ENCODE measurements at places on chromosomes 4 and X.
A peak's percentile ranks its signal among the peaks of the same experiment; 100 is the strongest.

DNA sequence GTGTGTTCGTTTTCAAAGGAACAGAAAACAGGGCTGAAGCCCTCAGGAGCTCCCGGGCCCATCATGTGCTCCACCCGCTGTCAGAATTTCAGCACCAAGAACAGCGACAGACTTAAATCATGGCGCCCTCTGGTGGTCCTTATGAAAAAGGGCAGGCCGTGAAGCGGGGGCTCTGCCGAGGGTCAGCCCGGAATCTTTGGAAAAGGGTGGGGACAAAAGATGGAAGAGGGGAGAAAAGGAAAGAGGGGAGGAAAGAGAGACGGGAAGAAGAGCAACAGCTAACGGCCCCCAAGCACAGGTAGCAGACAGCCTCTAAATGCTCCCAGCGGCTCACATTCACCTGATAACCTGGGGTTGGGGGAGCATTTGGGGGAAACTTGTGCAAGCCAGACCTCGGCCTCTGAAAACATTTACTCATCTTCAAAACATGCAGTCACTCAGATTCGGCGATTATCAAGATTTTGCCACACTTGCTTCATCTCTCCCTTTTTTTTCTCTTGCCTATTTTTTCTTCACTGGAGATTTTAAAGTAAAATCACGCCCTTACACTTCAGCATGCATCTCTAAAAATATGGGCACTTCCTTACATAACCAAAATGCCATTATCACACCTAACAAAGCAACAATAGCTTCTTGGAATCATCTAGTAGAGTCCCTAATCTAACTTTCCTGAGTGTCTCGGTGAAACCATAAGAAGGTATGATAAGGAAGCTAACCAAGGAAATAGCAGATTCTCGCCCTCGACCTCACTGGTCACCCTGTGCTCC is 28.1 kb upstream of the MAN2B2 start:
- DNase-seq, result peak; percentile 62

DNA sequence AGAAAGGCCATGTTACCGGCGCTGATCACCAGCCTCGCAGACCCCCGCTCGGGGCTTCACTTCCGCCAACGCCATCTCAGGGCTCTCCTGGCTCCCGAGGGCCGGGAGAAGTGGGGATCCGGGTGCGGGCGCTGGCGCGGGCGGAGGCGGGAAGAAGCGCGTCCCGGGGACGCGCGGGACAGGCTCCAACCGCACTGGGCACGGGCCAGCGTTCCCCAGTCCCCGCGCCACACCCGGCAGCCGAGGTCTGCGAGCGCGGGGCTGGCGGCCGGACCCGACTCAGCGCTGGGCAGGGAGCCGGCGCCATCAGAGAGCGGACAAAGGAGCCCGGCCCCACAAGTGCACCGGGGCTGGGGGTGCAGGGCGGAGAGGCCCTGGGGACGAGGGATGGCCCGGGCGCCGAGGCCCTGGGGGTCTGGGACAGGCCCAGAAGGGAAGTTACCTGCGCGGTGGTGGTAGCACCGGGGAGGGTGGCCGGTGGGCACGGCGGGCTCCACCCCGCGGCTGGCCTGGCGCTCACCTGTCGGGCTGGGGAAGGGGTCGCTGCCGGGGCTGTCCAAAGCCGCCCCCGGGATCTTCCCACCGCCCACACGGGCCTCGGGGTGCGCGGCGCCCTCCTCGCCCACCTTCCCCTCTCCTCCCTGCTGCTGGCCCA is 449 bp downstream of the CTPS2 start:
- DNase-seq, result no peak

DNA sequence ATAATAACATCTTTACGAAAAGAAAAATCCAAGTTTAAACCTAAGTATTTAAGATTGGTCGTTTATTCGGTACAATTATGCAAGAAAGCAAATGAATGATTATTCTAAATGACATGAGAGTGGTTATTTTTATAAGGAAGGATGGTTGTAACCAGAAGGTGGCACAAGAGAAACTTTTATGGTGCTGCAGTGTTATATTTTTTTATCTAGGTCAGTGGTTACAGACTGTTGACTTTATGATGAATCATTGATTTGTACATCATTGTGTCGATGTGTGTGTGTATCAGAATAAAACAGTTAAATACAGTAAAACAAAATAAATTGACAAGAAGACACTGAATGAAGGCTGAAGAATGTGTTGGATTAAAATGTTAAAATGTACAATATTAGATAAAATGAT is 9.8 kb downstream of the DCAF8L2 start:
- peak; percentile 47 for DNase-seq

- no peak for DNase-seq
These were observed 49.9 kb downstream of the PCDH7 start for GRCh38 chr4:30770049-30770549.

DNA sequence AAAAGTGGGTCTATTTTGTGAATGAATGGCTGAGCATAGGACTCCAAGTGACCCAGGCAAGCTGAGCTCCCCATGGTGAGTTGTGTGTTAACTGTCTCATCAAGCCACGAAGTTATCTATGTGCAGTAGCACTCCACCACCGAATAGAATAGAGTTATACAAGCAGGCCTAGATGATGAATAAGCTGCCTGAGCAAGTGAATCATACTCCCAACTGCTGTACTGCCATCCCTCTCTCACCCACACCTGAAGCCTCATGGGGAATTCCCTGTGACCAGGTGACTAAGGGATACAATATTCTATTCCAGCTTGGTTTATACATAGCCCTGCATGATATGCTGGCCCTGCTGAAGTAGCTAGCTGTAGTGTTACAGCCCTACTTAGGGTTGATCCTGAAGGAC is 38.7 kb downstream of the KDM5C start:
- peak; percentile 35 for DNase-seq

GRCh38 chr4:81557306-81557705 is 85.6 kb upstream of the RASGEF1B start:
- DNase-seq, result no peak

GRCh38 chrX:87805829-87806490 is 288.4 kb downstream of the KLHL4 start:
- no peak for DNase-seq

- DNase-seq, result peak; percentile 34
These were observed 20.1 kb downstream of the GPR143 start for GRCh38 chrX:9745417-9746115.

DNA sequence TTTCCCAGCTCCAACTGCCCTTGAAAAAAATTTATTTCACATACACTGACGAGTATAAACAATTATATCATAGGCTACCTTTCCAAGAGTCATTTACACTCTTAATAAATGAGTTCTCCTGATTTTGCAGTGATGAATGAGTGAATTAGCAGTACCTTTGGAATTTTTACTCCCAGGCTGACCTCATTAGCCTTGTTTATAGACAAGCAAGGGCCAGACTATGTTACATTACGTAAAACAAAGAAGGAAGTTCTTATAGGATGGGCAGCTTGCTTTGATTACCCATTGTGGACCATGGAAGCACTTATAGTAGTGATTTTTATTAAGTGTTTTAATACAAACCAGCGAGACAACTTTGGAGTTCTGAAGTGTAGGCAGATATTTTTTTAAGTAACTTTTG is 112.9 kb upstream of the C1QTNF7 start:
- DNase-seq, result no peak

DNA sequence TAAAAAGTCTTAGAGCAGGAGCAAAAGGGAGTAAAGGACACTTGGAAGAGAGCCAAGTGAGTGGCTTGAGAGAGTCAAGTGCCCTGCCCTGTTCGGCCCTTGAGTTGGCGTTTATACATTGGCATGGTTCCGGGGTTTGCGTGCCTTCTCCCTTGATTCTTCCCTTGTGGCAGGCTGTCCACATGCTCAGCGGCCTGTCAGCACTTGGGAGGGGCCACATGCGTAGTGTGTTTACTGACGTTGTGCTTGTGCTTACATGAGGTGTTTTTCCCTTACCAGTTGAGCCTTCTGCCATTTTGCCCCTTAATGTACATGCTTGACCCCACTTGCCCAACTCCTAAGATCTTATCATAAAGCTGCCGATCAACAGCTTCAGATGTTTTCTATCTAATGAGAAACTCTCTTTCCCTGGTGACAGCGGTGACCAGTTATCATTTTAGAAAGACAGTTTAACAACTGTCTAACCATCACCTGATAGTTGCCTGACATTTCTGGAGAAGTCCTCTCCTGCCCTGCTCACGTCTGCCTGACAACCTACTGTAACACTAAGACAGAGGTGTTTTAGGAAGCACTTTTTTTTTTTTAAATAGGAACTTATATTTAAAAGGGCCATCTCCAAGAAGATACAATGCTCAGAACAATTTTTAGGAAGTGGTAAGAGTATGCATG is 49.5 kb upstream of the GC start:
- no peak for DNase-seq

DNA sequence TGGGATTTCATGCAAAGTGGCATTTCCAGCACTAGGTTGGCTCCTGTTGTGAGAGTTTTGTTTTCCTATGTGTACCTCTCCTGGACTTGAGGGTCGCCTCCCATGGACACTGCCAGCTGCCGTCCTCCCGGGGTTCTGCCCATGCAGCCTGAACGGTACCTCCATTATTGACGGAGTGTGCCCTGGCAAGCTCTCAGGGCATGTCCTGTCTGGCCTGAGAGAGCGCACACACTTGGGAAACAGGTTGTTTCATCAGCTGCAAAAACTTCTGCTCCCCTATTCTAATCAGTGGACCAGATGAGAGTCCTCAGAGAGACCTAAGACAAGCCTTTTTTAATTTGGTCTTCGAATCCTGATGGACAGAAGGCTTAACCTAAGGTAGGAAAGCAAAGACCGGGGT is 56.6 kb upstream of the HOPX start:
- DNase-seq, result no peak

GRCh38 chrX:18465051-18465450 is 39.6 kb downstream of the CDKL5 start:
- DNase-seq, result peak; percentile 42

DNA sequence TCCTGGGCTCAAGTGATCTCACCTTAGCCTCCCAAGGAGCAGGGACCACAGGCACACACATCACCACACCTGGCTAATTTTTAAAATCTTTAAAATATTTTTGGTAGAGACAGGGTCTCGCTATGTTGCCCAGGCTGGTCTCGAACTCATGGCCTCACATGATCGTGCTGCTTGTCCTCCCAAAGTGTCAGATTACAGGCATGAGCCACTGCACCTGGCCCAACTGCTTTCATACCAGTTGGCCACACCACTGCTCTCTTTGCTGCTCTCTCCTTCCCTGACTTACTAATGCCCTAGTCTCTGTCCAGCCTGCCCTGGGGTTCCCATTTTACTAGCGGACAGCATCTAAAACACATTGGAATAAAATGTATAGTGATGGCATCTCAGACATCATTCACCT is 67.1 kb downstream of the CLDN22 start:
- DNase-seq, result no peak

GRCh38 chr4:56215901-56216300 is 171.4 kb downstream of the AASDH start:
- peak; percentile 33 for DNase-seq

GRCh38 chr4:144267084-144267483 is 126.6 kb upstream of the GYPA start:
- DNase-seq, result no peak

- peak; percentile 82 for DNase-seq
These were observed 249.4 kb downstream of the ADAMTS3 start for GRCh38 chr4:72319601-72320021.

- no peak for DNase-seq
These were observed 291.1 kb downstream of the KLHL4 start for GRCh38 chrX:87808576-87809243.

DNA sequence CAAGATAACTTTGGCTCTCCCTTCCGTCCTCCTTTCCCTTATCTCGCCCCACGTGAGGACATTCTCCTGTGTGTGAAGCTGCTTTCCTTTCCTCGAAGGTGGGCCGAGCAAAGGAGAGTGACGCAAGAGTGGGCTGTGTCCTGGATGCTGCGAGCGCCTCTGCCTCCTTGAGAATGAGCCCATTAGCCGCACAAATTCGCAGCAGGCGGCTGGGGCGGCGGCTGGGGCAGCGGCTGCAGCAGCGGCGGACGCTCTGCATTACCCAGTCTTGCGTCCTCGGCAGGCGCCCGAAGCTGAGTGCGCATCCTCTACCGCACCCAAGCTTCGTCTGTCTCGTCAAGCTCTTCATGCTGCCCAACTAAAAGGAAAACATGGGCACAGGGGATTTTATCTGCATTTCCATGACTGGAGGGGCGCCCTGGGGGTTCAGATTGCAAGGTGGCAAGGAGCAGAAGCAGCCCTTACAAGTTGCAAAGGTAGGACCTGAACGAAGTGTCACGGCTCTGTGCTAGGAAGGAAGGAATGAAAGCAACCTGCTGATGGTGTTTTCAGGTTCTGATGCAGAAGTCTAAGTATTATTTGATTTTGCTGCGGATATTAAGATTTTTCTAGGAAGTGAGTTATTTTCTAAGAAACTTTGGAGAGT is at the start of gene SYNPO2:
Gene SYNPO2, plus strand, starts transcription at position 189 of the 646 bp plus-strand sequence. Its CDS starts 183 bp downstream, at position 372.
- DNase-seq, result peak; percentile 87

DNA sequence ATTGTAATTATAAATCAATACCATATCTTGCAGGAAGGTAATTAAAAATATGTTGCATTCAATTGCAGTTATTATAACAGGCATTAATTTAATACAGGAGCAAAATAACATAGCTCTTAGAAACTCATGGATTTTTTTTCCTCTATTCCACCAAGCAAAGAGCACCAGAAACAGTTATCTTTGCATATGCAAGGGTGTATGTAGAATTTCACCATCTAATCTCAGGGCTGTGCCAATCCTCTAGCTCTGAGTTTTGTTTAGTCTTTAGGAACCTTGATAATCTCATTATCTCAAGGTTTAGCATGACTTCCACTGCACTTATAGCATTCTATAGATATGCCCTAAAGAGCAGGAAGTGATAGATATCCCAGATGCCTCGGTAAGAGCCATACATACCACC is 197.5 kb downstream of the VEGFC start:
- no peak for DNase-seq

- peak; percentile 91 for DNase-seq
These were observed 45.7 kb downstream of the SYTL5 start for GRCh38 chrX:38052096-38052495.

DNA sequence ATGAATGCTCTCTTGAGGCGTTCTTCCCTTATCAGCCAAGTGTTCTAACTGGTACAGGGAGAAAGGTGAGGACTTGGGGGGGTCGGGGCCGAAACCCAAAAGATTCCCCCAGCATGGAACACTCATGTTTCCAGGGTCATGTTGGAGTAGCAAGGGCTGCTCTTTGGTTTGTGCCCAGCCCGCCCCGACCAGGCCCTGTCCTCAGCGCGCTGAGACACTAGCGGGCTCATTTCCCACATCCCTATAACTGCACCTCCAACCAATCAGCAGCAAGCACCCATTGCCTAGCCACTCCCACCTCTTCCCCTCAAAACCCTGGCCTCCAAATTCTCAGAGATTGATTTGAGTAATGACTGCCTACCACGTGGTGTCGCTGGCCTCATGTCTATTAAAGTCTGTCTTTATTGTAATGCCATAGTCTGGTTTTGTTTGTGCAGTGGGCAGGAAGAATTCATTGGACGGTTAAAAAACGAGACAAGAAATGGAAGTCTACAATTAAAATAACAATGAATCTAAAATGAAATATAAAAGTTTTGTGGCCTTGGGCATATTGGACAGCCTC is 1928.4 kb downstream of the STIM2 start:
- DNase-seq, result no peak

- no peak for DNase-seq
These were observed 8.8 kb downstream of the CEP44 start for GRCh38 chr4:174292473-174292872.
